ENCODE measurements at places on chromosomes 2 and 18.
A peak's percentile ranks its signal among the peaks of the same experiment; 100 is the strongest.

- no peak for DNase-seq
Measured at GRCh38 chr2:8408560-8409460, 273.0 kb upstream of the ID2 start.

GRCh38 chr2:108228537-108228936 lies 11.2 kb upstream of the SULT1C3 start:
- no peak for DNase-seq

DNA sequence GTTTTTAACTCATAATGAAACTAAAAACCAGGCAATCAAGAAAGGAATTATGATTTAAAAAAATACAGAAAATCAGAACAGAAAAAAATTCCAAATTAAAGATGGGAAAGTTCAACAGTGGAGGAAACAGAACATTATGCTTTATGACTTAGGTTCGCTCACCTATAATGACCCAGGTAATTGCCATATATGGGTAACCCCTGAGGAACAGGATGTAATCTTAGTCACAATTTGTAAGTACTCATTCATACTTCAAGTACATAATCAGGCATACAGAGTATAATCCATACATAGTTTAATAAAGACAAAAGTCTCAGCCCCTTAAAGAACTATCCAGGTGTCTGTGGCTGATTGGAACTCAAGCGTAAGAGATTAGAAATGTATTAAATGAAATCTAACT lies 159.6 kb downstream of the AFF3 start:
- no peak for DNase-seq

GRCh38 chr2:236170590-236171165 lies 2.5 kb upstream of the GBX2 start:
- no peak for DNase-seq

DNA sequence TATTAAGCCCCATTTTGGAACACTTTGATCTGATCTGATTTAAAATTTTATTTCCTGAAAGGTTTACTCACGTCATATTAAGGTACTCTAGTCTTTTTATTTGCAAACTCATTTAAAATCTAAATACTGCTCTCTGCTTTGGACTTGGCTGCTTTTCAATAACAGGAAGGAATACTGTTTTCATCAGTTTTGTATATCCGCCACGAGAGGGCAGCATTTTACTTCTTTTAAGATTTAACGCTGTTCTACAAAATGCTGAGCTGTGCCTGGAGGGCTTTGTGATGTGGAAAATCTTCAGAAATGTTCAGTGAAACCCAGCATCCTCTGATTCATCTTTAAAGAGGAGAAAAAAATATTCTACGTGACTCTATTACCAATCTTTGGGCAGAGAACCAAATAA lies 37.5 kb upstream of the SLC38A11 start:
- no peak for DNase-seq

DNA sequence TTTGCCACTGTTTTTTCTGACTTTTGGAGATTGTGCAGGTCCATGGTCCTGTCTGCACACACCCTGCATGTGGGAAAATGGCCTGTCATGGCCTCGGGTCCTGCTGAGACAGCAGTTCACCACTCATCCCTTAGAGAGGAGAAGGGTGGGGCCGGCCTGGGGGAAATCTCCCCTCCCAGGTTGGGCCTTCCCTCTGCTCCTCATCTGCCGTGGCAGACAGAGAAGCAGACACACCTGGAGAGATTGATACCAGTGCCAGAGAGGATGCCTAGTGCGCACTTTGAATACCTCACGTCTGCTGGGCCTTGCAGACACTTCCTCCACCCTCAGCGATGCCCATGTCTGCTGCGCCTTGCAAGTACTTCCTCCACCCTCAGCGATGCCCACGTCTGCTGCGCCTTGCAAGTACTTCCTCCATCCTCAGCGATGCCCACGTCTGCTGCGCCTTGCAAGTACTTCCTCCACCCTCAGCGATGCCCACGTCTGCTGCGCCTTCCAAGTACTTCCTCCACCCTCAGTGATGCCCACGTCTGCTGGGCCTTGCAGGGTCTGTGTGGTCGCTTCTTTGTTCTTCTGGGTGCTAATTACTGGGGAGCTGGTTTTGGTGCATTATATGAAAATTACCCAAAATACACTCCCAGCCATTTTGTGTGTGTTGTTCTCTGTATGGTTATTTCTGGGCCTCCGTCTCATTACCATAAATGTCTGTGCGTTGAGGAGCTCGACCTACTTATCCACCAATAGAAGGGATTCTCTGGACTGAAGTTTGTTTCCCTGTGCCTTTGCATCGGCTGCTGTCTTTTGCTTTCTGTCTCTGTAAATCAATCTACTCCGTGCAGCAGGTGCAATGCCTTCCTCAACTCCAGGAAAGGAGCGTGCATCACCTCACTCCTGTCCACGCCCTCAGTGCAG lies 186.9 kb upstream of the PXDN start:
- DNase-seq, result no peak

- no peak for DNase-seq
Measured at GRCh38 chr2:41764919-41765318, 282.9 kb upstream of the PKDCC start.

- no peak for DNase-seq
Measured at GRCh38 chr2:101478181-101479001, 3.5 kb upstream of the RFX8 start.

DNA sequence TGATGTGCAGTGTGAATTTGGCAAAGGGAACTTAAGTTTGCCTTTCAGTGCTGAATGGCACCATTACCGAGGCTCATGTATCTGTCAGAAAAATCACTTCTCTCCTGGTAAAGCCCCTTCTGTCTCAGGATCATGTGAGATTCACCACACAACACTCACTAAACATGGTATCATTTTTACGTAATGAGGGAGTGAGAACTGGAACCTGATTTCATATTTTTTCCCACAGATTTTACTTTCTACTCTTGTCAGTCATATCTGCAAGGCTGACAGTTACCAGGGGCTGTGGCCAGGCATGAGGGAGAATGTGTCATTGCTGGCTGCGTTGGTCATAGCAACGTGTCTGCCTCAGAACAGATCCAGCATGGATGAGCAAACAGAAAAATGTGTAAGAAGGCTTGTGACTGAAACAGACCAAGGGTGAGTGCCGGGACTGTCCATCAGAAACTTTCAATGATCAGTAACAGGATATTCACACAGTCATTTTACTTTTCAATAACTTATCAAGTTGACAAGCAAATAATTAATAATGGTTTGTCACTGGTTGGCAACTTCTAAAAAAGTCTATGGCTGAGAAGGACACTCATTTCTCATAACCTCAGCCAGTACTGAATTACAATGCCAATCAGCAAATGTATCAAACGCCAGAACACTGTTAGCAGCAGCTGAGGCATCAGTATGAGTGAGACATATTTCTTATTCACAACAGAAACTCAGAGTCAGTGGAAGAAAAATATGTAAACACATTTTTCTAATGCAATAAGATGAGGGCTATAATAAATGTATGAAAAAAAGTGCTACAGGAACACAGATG lies 100.5 kb downstream of the CDC42EP3 start:
- DNase-seq, result no peak

DNA sequence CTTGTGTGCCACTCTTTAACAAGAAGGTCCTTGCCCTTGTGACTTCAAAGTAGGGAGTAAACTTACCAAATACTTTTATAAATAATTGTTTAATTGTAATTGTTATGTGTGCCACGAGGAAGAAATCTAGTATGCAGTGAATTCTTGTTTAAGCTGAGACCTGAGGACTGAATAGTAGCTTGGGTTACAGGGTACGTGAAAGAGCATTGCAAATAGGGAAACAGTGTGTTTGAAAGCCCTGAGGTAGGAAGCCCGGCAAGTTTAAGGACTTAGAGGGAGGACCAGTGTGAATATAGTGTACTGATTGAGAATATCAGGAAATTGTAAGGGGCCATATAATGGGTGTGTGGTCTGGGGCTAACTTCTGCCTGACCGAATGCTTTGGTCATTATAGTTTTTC lies 26.2 kb downstream of the PHLPP1 start:
- DNase-seq, result no peak

GRCh38 chr2:43133708-43134570 lies 92.5 kb downstream of the ZFP36L2 start:
- peak; percentile 89 for DNase-seq

DNA sequence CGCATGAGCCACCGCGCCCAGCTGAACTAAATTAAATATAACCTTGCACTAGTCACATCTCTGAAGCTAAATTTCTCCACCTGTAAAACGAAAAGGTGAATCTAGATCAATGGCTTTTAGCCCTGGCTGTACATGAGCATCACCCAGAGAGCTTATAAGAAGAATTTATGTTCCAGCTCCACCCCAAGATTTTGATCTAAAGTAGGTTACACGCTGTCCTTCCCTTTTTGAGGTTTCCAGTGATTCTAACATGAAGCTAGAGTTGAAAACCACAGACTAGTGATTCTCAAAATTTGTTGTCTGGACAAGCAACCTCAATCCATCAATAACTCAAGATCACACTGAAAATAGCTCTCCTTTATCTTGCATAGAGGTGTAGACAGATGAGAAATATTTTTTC lies 208.8 kb upstream of the CRIM1 start:
- no peak for DNase-seq

DNA sequence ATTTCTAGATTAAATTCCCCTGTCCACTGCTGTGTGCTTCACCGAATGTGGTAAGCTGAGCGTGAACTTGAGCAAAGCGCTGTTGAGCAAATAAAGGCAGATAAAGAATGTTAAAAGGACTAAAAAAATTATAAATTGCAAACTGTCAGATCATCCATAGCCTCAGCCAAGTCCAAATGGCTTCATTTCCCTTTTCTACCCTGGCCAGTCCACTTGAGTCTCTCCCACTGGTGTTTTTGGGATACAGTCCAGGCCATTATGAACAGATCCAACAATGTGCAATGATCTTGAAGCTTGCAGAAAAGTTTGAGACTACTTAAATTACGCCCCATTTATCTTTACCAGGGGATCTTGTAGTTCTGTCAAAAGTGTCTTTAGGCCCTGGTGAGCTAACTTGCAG lies 254.6 kb upstream of the PIK3C3 start:
- DNase-seq, result no peak

DNA sequence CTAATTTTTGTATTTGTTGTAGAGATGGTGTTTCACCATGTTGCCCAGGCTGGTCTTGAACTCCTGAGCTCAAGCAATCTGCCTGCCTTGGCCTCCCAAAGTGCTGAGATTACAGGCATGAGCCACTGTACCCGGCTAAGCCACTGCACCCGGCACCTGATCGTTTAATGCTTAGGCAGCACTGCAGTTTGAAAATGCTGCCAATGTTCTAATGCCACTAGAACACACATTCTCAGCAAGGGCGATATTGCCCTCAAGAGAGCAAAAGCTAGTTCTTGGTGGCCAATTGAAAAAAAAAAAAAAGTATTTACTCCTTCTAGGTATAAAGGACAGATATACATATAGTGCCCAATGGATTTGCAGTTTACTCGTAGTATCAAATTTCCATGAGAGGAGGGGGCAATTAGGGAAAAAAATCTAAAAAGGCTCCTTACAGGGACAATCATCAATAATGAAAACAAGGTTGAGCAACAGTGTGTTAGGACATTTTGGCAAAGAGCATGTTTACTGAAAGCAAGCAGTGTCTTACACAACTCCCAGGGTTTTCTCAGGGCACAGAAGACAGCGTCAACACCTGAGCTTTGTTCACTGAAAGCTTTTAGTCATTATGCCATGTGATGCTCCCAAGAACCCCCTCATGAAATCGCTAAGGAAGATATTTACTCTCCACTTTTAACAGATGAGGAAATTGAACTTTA lies 199.9 kb upstream of the PKDCC start:
- DNase-seq, result no peak

- DNase-seq, result no peak
Measured at GRCh38 chr2:42331569-42332284, 29.3 kb downstream of the COX7A2L start.

GRCh38 chr18:9029131-9029530 lies 73.4 kb upstream of the NDUFV2 start:
- DNase-seq, result no peak

DNA sequence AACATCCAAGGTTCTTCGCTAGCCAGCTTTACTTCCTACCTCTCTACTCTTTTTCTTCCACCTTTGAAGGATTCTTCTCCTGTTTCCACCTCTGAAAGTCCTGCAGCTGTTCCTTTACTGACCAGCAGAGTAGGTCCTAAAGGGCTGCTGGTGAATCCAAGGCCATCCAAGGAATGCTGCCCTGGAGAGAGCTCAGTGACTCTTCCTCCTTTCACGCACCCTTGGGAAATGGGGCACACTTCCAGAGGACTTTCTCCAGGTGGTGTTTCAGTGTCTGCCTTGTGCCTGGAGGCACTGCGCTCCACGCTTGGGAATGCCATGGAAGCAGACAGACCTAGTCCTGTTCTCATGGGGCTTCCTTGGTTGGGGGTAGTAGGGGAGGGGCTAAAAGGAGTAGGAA lies 45.4 kb downstream of the SLC16A14 start:
- no peak for DNase-seq

DNA sequence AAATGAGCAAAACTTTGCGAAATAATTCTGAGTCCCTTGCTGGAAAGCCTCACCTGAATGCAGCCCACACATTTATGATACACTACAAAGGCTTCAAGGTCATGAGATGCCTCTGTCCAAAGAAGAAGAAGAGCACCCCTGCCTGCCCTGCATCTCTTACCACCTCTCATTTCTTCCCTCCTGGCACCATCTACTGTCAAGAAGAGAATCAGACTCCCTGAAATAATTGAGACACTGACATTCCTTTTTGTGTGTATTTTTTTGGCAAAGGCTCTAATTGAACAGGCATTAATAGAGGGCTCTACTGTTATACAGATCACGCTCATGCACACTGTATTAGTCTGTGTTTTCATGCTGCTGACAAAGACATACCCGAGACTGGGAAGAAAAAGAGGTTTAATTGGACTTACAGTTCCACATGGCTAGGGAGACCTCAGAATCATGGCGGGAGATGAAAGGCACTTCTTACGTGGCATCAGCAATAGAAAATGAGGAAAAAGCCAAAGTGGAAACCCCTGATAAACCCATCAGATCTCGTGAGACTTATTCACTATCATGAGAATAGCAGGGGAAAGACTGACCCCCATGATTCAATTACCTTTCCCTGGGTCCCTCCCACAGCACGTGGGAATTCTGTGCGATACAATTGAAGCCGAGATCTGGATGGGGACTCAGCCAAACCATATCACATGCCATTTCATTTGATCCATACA lies 176.3 kb downstream of the ALPK2 start:
- no peak for DNase-seq

- DNase-seq, result no peak
Measured at GRCh38 chr18:67862069-67862468, 345.5 kb upstream of the DSEL start.

DNA sequence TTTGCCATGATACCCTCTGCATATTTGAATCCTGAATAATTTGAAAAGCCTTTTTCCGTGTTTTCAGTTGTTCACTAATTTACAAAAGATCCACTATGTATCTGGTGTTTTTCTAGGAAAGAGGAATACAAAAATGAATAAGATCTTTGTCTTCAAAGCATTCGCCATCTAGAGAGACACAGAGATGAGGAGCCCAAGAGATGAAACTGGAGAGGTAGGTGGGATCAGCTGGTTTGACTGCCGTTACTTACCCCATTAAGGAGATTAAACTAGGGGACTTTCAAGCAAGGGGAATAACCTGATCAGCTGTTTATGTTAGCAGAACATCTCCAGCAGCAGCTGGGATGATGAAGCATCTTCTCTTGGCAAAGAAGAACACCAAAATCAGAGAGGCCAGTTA lies 150.2 kb upstream of the SATB2 start:
- DNase-seq, result no peak

GRCh38 chr2:59167514-59167913 lies 926.4 kb upstream of the FANCL start:
- DNase-seq, result no peak

GRCh38 chr18:43917520-43917919 lies 640.2 kb upstream of the SYT4 start:
- no peak for DNase-seq

GRCh38 chr2:29850794-29851193 lies 70.6 kb downstream of the ALK start:
- DNase-seq, result no peak

All from Right ventricle myocardium inferior (tissue), 1 donor.